ENCODE measurements at places on chromosomes 4 and X.

- DNase-seq, result no peak
These were observed 724.6 kb downstream of the CENPC start for GRCh38 chr4:66820681-66821080.

DNA sequence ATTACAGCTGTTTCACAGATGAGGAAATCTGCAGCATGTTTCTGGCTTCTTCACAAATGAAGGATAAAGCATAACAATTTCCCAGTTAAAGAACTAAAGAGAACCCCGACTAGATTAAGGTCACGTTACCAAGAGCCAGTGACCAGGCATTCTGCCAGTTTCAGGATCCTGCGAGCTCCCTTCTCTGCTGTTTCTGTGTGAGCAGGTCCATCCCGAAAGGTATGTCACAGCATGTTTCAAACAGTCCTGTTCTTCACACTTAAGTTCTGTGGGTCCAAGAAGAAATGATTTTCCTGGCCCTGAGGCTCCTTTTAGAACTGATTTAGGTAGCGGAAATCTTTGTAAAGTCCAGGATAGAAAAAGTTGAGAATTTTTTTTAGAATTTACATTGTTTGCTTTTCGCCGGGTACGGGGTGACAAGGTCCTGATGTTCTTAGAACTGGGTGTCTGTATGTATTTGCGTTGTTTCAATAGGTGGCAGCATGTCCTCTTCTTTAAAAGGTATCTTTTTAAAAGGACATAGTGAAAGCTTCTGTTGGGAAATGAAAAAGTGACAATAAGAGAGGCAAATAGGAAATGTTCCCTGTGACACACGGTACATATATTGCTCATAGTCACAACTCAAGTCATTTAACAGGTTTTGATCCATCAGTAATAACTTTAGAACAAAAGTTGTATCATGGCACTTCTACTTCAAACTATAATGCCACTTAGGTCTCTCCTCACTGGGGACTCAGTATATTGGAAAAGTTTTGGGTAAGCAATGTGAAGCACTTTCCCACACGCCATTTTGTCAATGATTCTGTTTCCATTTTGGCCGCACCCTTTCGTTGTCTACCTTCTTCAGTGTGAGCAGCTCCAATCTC is 18.4 kb downstream of the IL21 start:
- DNase-seq, result peak; percentile 3

DNA sequence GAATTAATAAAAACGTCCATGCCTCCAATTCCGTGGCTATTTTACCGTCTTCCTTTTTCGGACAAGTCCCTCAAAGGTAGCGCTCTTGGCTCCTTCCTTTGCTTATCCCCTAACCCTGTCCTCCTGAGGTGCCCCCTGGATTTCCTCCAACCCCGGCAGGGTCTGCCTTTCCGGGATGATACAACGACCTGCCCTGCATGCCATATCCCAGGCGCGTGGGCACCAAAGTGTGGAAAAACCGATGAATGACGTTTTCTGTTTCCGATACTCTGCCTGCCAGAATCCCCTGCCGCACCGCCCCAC is 706 bp upstream of the CSTF2 start:
- no peak for DNase-seq

GRCh38 chr4:10029403-10029802 is 8.1 kb upstream of the SLC2A9 start:
- DNase-seq, result no peak

- DNase-seq, result peak; percentile 92
These were observed 63.3 kb downstream of the MEPE start for GRCh38 chr4:87895964-87896621.

GRCh38 chrX:39689376-39690104 is 408.2 kb downstream of the BCOR start:
- no peak for DNase-seq

GRCh38 chrX:39017716-39018115 is 216.5 kb downstream of the MID1IP1 start:
- DNase-seq, result no peak

GRCh38 chrX:56764153-56764974 is 35.3 kb downstream of the NBDY start:
- DNase-seq, result peak; percentile 59

DNA sequence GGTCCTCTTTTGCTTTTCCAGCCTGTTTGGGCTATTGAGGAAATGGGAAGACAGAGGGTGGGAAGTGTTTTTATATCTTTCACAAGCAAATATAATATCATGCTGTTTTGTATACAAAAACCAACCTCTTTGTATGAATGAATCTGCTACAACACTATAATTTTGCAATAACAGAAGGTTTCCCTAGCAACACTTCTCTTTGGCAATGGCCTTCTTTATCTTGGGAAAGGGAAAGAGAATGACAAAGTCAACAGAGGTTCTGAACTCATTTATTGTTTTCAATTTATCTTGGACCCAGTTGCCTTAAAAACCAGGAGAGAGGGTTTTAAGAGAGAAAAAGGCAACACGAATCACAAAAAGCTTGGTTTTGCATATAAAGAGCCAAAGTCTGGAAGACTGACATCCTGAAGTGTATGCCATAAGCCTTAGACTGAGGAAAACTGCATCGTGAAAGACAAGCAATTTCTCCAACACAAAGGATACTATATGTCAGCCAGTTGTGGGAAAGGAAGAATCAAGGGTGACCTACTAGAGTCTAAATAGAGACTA is 121.8 kb upstream of the FAM241A start:
- no peak for DNase-seq

- DNase-seq, result no peak
These were observed 279.2 kb downstream of the NR3C2 start for GRCh38 chr4:148162991-148163390.
